ENCODE measurements at places on chromosomes 3 and 15. TPM values are rescaled to one million over a fixed set of nuclear protein-coding genes. Genes with fewer than 3 reads are reported as not detected.

The ERICH6 gene
- total RNA-seq, result not detected

The C2CD4A gene
- 0.18 TPM for total RNA-seq

The FBXO40 gene
- total RNA-seq, result not detected

The MST1R gene
- 5.4 TPM for total RNA-seq

The MASP1 gene
- 0.92 TPM for total RNA-seq

The PLSCR4 gene
- total RNA-seq, result 39.1 TPM

The ACY1 gene
- total RNA-seq, result 38.0 TPM

The APPL1 gene
- 38.6 TPM for total RNA-seq

The AP3B2 gene
- total RNA-seq, result 0.62 TPM

The SAMMSON gene
- total RNA-seq, result 0.94 TPM

The KLF15 gene
- 1.8 TPM for total RNA-seq

The SERINC4 gene
- not detected for total RNA-seq

The SERPINI2 gene
- 1.1 TPM for total RNA-seq

The ITIH1 gene
- not detected for total RNA-seq
